CD4-positive, alpha-beta T cell treated with Interleukin-6 at 100 ng/mL for 8 hours (primary cell): ENCODE measurements at places on chromosomes 12 and 14.

DNA sequence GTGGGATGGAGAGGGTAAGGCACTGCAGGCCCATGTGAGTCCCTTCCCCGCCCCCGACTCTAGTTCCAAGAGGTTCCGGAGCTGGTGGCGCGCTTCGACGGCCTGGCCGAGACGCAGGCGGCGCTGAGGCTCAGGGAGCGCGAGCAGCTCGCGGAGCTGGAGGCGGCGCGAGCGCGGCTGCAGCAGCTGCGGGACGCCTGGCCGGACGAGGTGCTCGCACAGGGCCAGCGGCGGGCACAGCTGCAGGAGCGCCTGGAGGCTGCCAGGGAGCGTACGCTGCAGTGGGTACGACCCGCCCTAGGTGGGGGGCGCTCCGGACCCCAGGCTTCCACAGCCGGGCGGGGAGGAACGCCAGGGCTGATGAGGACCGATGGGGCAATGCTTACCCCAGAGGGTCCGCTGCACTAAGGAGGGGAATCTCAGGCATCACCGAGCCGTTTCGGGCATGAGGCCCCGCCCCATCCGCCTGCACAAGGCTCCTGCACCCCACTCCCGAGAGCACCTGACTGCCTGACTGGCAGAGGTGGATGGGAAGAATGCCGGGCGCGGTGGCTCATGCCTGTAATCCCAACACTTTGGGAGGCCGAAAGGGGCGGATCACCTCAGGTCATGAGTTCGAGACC lies 4.9 kb downstream of the CFAP73 start:
- DNase-seq: no peak

DNA sequence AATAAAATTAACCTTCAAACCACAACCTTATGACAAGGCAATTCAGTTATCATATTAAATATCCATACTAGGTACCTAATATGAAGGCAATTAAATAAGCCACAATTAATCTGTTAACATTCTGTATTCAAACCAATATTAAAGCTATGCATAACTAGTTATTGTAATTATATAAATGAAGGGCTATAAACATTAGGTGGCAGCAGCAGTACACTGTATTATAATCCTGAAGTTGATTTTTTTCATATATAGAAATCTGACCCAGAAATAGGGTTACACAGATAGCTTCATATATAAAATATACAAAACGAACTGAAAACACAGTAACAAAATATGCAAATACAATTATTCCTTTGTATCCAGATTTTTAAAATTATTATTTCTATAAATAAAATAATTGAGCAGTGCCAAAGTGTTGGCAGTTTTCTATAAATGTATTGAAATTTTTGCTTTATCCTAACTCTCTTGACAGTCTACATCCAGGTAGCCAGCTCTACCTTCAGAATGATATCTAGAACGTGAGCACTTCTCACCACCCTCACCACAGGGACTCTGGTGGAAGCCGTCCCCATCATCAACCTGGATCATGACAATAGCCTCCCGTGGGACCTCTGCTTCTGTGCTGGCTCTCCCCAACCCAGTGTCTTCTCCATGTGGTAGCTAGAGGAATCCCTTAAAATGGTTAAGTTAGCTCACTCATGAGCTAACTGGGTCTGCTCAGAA lies 136.2 kb downstream of the MED13L start:
- DNase-seq: no peak

GRCh38 chr12:48788854-48789775 lies at the start of gene ADCY6:
ADCY6 (minus strand) TSS chr12:48789089; CDS start chr12:48783434, 5,655 bp downstream.
- DNase-seq: no peak

- DNase-seq: no peak
These were observed 158.4 kb downstream of the CHST11 start for GRCh38 chr12:104615048-104615561.

DNA sequence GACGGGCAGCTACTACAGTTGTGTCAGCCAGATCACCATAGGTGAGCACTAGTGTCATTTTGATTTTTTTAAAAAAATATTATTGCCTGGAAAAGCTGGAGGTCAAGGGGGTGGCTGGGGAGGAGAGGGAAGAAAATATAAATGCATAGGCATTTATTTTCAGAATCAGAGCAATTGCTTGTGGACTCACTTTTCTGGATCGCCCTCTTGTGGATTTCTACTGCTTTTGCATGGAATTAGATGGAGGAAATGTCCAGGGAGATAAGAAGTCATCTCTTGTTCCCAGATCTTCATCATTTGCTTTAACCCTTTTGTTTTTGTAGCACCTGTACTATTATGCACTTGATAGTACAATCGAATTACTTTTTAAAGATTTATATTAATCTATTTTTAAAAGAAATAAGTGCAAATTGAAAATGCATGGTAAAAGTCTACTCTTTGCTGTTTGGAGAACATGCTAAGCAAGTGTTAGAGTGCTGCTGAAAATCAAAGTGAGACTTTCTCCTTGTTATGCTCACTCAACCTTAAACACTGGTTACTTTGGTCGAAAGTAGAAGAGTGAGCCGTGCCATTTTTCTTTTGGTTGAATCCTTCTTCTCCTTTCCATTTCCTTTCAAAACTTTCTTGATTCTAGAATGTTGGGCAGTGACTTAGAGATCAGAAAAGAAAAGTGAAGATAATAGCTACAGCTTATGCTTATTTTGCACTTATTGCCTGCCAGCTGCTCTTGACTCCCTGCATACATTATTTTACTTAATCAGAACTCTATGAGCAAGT lies 60.6 kb upstream of the ANO4 start:
- DNase-seq: no peak
